Jurkat, Clone E6-1 (cell line): ENCODE measurements at places on chromosomes 12 and 14.

GRCh38 chr12:80415466-80415865 is 28.6 kb upstream of the PTPRQ start:
- DNase-seq = no peak

DNA sequence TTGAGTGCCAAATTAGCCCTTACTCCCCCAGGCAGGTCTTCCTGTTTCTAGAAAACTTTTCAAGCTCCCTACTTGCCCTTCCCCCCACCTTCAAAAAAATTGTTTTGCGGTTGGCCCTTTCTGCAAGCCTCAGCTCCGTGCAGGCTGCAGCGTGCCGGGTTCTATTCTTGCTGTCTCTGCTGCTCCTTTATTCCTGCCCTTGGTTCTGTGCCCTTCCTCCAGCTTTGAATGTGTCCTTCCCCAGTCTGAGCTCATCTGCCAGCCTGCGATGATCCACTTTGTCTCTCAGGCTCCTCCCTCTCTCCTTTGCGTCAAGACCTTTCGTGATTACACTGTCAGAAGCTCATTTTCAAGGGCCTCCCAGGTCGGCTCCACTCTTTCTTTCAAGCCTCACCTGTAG is 98.6 kb downstream of the IRF2BPL start:
- peak; percentile 88 for DNase-seq

GRCh38 chr12:106918746-106919145 is 37.0 kb upstream of the TMEM263 start:
- peak; percentile 28 for DNase-seq

GRCh38 chr14:57749267-57749666 is 116.6 kb downstream of the SLC35F4 start:
- DNase-seq = no peak

GRCh38 chr14:95300697-95301526 is 18.8 kb downstream of the CLMN start:
- DNase-seq = no peak

GRCh38 chr12:120836114-120836684 is 68.0 kb downstream of the SPPL3 start:
- DNase-seq = no peak

GRCh38 chr12:85016413-85016812 is 19.7 kb downstream of the TSPAN19 start:
- no peak for DNase-seq

DNA sequence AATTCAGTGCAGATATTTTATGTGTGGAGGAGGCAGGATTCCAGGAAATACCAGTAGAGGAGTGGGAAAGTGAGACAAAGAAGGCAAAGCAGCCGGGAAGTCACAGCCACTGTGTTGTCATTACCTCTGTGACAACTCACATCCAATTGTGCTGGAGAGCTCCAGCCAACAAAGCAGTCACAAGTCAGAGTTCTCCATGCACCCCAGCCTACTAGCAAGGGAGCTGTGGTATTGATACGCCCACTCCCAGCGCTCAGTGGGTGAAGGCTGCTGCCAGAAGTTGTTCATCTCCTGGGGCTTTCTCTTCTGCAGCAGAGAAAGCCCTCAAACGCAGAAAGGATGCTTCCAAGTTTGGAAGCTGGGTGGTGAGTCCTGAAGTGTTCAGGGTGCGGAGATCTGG is 93.9 kb downstream of the DICER1 start:
- no peak for DNase-seq

GRCh38 chr14:93299866-93300265 is 33.0 kb downstream of the BTBD7 start:
- DNase-seq = no peak

- no peak for DNase-seq
These were observed 333 bp upstream of the KCNA1 start for GRCh38 chr12:4909410-4909733.

GRCh38 chr12:26132866-26133265 is 8.0 kb upstream of the BHLHE41 start:
- DNase-seq = no peak

- no peak for DNase-seq
These were observed 68.7 kb downstream of the BORCS5 start for GRCh38 chr12:12425616-12426015.

GRCh38 chr14:91337699-91338335 is 79.8 kb downstream of the CCDC88C start:
- no peak for DNase-seq

GRCh38 chr14:65336191-65336591 is 76.3 kb upstream of the FUT8 start:
- DNase-seq = peak; percentile 8

GRCh38 chr14:44525237-44525636 is 18.2 kb upstream of the FSCB start:
- no peak for DNase-seq

DNA sequence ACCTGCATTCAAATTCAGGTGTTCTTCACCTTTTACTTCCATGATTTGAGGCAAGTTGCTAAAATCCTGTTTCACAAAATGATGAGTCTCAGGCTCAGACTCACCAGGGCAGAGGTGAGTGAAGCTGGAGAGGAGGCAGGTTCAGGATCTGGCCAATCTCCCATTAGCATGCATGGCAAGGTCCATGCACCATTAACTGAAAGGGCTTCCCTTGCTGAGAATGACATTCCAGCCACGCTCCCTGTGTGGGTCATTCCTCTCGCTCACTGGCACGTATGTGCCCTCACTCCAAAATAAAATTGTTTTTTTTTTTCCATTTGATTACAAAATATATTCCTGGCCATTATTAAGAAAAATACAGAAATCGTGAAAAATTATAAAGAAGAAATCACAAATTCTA is 257.6 kb downstream of the C12orf75 start:
- DNase-seq = no peak

- DNase-seq = no peak
These were observed 289.5 kb upstream of the RGS6 start for GRCh38 chr14:71642715-71643114.

DNA sequence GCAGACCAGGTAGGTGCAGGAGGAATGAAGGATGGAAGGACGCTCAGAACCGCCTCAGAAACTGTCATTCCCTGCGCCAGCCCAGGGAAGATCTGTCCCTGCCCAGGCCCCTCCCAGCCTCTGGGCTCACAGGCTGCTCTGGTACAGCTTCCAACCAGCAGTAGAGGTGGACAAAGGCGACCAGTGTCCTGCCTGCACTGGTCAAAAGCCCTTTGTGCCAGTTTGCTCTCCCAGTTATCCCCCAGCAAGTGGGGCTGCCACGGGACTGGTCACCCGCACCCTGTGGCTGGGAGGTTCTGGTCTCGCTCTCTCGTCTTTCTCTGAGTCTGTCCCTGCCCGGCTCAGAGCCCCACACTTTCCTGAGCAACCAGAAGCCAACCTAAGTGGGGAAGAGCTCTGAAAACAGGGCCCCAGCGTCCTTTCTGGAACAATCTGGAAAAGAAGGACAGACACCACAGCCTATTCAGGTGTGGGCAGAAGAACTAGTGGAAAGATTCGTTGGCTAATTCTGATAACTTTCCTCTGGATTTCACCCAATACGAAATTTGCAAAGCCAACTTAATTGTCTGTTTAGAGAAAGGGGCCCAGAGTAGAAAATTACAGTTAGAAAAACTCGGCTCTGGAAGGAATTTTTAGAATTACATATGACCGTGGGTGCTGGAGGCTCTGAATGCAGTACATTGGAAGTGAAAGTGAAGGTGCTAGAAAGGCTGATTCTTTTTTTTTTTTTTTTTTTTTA is 21.7 kb downstream of the SNRNP35 start:
- DNase-seq = no peak

- DNase-seq = no peak
These were observed 26.5 kb upstream of the STRAP start for GRCh38 chr12:15855646-15856045.

DNA sequence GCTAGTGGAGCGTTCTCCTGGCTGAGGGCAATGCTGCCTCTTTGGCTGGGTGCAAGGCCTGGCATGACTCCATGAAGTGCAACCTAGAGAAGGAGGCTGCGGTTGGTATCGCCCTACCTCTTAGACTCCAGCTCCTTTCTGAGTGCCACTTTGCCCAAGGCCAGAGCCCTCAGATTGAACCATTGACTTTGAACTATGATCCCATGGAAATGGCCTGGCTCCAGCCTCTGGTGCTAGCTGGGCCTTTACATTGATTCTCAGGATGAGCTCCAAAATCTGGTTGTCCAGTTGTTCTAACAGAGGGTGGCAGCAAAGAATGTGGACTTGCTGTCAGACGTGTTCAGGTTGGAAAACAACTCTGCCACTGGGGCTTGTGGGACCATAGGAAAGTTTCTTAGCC is 16.1 kb upstream of the SMOC1 start:
- DNase-seq = no peak

DNA sequence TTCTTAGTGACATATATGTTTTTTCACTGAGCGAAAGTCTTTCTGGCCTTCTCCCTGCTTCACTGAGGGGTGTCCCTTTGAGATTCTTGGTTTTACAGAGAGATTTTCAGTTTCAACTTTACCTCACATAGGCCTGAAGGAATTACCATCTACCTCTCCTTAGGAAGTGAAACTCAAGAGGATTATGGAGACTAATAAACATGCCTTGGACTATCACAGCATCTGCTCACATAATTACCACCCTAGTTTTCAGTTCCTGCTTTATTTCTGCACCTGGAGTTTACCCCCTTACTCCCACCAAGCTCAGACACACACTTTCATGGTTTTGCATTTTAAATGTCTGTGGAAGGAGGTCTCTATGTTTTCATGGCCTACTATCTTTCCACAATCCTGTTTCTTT is 118.3 kb upstream of the SCAF11 start:
- no peak for DNase-seq

DNA sequence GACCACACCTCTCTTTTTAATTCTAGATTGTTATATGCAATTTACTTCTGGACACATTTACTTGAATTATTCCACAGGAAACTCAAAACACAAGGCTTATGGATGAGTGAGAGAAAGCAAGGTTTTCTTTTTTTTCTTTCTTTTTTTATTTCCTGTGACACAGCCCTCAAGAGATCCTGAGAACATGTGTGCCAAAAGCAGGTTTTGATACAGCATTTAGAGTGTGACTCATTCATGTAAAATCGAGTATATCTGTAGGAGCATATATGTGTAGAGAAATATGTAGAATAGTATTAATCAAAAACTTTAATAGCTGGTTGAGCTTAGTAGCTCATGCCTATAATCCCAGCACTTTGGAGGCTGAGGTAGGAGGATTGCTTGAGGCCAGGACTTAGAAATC is 4.4 kb upstream of the MAX start:
- DNase-seq = no peak

DNA sequence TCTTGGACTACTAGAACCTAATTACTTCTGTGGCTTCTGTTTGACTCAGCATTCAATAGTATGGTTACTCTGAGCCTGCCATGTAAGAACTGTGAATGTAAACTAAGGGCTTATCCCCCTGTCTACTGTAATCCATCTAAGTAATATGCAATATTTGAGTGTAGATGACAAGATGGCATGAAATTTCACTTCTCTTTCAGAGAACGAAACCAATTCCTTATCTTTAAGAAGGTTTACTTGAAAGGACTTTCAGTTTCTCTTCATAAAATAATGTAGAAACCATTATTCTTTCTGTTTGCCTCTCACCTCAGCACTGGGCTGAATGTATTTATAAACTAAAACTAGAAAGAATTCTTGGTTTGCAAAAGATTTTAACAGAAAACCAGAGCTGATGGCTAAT is 60.4 kb upstream of the ARID2 start:
- peak; percentile 46 for DNase-seq

- DNase-seq = no peak
These were observed 34.1 kb downstream of the ITGA7 start for GRCh38 chr12:55673638-55674037.

DNA sequence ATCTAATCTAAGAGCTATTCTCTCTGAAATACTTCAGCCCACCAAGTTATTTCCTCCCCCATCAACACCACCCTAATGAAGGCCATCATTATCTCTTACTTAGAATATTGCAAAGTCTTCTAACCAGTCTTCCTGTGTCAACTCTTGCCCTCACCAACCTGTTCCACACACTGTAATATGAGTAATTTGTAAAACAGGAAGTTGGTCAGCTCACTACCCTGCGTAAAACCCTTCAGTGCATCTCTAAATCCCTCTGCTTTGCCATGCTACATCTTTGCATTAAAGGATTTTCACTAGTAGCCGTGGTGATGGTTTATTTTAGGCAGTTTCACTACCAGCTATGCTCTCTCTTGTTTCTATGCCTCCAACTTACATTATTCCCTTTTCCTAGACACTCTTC is 70.0 kb downstream of the KIF21A start:
- no peak for DNase-seq

DNA sequence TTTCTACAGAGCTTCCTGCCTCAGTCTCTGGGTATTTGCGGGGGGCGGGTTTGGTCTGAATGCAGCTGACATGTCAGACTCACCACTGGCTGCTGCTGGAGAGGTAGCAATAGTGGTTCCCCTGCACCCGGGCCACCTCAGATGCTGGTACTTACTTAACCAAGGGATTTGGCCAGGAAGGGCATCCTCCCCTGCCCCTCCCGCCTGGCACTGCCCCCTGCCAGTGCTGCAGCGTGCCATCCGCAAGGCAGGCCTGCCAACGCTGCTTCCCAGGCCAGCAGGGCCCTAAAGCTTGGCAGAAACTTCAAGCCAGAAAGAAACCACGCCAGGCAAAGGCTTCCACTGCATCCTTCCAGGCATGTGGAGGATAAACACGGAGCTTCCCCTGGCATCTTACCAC is 22.1 kb downstream of the RAB35 start:
- DNase-seq = no peak

DNA sequence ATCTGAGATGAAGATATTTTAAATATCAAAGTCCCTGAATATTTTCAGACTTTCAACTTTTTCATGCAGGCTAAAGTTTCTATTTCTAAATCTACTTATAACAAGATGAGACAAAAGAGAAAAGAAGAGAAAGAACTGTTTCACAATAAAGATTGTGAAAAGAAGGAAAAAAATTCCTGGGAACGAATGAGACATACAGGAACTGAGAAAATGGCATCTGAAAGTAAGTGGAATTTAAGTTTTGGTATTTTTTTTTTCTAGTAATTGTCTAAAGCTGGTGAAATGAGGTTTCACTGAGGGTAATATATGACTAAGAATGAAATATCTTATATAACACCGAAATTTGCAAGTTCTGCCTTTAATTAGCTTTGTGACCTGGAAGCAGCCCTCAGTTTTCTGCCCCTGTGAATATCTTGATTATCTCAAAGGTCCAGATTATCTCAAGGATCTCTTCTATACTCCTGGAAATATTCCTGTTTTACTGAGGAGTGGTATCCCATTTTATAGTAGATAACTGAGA is 55.7 kb upstream of the PRPF39 start:
- DNase-seq = no peak

DNA sequence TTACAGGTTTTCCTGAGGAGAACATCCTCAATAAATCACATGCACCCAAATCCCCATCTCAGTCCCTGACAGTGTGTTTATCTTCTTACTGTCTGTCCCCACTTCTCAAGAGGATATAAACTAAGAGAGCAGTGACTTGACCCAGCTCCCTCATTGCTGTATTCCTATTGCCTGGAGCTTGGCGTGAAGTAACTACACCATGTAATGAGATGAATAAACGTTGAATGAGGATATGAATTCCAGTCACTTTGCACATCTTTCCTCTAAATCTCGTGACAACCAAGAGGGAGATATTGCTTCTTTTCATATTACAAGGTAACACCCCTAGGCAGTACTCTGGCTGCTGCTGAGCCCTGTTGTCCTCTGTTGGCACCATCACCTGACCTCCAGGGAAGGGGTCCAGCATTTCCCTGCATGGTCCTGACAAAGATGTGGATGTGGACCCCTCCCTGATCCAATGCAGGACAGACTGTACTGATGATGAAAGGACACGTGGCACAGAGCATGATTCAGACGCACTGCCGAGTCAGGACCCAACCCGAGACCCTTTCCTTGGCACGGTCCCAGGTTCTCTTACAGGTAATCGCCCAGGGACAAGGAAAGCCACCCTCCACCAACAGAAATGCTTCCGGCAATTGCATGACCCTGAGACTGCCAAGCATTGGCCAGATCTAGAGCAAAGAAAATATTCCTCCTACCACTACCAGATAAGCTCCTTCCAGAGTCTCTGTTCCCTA is 47.7 kb upstream of the CPM start:
- no peak for DNase-seq
